KBM-7 (cell line): ENCODE measurements at places on chromosomes 2 and 18.

DNA sequence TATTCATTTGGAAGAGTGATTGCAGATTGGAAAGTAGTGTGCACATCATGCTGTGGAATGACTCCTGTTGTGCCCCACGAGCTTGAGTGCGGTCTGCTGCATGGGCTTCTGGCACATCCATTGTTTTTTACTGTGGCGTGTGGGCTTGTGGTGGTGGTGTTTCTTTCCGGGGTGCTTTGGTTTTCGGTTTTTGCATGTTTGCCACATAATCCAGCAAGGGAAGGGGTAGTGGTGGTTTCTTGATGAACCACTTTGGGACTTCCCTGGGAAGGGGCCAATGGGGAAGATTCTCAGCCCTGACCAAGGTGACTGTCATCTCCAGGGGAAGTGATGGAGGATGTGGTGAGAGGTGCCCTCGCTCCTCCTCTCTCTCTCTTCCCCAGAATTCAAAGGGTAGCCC is 57.0 kb downstream of the COA5 start:
- no peak for DNase-seq

DNA sequence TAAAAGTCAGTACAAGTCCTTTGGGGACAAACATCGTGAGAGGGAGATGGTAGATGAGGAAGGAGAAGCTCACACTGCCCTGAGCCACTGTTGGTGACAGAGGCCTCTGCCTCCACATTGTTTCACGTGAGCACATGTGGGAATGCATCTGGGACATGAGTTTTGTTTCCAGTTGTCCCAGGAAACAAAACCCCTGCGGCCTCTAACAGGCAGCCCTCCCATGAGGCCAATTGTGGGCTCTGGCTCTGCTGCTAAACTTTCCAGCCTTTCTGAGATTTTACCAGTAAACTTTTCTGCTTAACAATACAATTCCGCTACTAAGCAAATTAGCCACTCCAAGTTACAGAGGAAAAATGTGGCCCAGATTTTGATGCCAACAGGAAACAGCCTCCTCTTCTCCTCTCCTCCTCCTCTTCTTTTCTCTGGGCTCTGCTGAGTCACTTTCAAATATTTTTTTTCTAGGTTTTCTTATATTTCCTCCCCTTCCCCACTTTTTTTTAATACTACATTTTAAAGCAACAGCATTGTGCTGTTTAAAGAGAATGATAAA is 23.4 kb upstream of the LRRC30 start:
- DNase-seq: no peak

- peak; percentile 16 for DNase-seq
These were observed 48.0 kb downstream of the BCL2L11 start for GRCh38 chr2:111168528-111169239.

- DNase-seq: peak; percentile 93
These were observed 28.3 kb upstream of the NT5DC4 start for GRCh38 chr2:112692495-112692911.

DNA sequence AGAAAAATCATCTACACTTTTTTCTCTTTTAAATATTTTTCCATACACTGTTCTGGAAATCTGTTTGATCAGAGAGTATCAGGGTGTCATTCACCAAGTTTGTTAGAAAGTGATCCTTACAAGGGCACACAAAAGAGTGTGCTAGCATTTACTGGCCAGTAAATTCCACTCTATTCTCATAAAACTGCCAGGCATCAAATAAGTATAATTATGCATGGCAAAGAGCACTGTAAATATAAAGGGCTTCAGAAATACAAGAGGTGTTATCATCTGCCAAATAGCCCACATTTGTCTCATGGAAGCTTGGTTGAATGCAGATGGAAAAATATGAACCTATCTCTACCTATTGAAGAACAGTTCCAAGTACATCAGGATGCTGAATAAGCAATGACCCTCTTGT is 847.3 kb upstream of the ACVR2A start:
- no peak for DNase-seq

- DNase-seq: no peak
These were observed 505.7 kb downstream of the SPAG16 start for GRCh38 chr2:213789940-213790339.

DNA sequence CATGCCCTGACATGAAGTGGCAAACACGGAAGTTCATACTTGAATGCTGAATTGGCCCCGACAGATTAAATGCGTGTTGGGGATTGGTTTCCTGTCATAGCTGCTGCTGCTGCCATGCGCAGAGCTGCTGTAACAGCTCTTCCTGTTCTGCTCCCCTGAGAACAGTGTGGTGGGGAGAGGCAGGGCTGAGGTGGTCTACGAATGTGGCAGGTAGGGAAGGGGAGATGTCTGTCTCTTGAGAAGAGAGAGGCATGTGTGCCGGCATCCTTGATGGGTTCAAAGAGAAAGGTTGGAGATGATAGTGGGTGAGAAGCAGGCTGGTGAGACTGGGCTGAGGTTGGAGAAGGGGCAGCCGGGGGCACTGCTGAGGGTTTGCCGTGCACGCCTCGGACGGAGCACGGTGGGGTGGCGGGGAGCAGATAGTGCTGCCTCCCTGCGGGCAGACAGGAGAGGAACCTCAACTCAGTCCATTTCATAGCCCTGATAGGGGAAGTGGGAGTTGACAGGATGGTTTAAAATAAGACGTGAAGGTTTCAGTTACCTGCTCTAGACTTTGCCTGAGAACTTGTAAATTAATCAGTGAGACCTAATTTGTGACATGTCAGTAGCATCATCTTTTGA is 46.1 kb downstream of the TMEM185B start:
- peak; percentile 91 for DNase-seq

- no peak for DNase-seq
These were observed 181.4 kb downstream of the TMEM182 start for GRCh38 chr2:102943251-102943650.

- DNase-seq: no peak
These were observed 31.4 kb upstream of the ACKR3 start for GRCh38 chr2:236538242-236538641.

DNA sequence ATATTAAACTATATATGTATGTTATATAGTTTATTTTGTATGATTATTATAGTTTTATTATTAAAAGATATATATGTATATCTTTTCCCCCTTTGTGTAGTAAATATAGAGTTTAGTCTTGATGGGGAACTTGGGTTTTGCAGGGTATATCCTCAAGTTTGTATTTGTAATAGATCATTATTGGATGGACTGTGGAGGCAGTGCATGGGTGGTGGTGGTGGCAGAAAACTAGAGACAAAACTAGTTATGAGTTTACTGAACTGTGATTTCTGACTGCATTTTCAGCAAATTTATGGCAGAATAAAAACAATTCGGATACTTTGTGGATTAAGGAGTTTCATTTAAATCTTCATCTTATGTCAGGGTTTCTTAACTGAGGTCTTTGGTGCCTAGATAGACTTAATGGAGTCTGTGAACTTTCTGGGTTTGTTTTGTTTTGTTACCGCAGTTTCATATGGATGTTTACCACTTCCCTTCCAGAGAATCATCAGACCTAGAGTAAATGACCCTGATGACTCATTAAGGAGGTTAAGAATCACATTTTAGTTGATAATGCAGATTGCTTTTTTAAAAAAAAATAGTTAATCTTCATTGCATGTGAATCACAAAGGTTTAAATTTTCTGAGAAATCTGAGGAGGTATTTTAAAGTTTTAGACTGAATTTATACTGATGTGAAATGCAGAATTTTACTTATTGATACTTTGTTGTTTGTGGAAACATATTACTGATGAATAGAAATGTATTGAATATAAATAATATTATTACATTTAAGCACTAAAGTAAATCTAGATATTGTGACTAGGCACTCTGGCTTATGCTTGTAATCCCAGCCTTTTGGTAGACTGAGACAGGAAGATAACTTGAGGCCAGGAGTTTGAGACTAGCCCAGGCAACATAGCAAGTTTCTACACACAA is 14.5 kb downstream of the EPC2 start:
- peak; percentile 57 for DNase-seq

DNA sequence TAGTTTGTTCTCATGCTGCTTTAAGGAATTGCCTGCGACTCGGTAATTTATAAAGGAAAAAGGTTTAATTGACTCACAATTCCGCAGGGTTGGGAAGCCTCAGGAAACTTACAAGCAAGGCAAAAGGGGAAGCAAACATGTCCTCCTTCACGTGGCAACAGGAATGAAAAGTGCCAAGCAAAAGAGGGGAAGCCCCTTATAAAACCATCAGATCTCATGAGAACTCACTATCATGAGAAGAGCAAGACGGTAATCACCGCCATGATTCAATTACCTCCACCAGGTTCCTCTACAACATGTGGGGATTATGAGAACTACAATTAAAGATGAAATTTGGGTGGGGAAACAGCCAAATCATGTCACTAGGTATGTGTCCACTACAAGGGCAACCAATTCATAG is 53.9 kb downstream of the MAP4K3 start:
- peak; percentile 27 for DNase-seq

GRCh38 chr2:40751981-40752380 is 300.1 kb upstream of the SLC8A1 start:
- no peak for DNase-seq

- DNase-seq: no peak
These were observed 113.2 kb downstream of the TSN start for GRCh38 chr2:121868652-121869051.

- DNase-seq: no peak
These were observed 212.5 kb upstream of the TMEM200C start for GRCh38 chr18:6107794-6108193.

- DNase-seq: no peak
These were observed 1100.2 kb downstream of the CBLN2 start for GRCh38 chr18:71443706-71444480.

GRCh38 chr2:177326005-177326404 is 61.5 kb upstream of the NFE2L2 start:
- DNase-seq: no peak

DNA sequence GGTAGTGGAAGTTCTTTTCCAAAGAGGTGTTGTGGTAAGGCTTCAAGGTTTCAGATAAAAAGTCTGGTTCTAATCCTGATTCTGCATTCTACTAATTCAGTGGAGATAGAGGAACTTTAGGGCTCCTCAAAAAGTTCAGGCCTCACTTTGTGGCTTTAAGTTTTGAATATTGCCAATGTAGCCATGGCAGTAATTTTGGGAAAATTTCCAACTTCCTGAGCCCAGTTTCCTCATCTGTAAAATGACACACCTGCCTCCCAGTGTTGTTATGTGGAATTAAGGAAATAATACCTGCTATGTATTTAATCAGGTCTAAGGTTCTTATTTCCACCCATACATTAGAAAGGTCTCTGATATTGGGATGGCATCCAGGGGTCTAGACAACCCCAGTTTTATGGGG is 147.6 kb upstream of the ITGA6 start:
- DNase-seq: peak; percentile 31

DNA sequence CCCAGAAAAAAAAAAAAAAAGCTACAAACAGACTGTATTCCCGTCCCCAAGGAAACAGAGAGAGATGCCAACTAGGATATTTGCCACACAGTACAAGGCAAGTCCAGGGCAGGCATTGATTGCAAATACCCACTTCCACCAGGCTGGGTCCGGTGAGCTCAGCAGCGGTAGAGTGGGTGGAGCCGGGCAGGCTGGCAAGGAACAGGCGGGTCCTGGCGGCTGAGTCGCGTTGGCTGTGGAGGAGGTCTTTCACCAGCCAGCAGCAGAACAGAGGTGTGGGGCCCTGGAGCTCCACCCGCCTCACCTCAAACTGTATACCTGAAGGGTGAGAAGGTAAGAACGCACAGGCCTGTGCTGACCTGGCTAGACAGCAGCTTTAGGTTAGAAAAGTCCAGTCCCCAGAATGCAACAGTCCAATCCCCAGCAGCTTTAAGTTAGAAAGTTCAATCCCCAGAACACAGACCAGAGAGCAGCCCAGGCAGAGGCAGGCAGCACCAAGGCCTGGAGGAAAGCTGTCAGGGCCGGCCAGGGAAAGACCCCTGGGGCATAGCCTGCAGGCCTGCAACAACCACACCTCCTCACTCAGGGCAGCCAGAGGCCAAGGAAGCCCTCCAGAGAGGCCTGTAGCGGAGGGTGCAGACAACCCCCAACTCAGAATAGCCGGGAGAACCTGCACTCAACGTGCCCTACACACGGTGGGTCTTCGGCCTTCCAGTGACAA is 21.9 kb upstream of the MTERF4 start:
- DNase-seq: no peak

GRCh38 chr18:5444847-5445246 is 99.0 kb downstream of the EPB41L3 start:
- DNase-seq: no peak

DNA sequence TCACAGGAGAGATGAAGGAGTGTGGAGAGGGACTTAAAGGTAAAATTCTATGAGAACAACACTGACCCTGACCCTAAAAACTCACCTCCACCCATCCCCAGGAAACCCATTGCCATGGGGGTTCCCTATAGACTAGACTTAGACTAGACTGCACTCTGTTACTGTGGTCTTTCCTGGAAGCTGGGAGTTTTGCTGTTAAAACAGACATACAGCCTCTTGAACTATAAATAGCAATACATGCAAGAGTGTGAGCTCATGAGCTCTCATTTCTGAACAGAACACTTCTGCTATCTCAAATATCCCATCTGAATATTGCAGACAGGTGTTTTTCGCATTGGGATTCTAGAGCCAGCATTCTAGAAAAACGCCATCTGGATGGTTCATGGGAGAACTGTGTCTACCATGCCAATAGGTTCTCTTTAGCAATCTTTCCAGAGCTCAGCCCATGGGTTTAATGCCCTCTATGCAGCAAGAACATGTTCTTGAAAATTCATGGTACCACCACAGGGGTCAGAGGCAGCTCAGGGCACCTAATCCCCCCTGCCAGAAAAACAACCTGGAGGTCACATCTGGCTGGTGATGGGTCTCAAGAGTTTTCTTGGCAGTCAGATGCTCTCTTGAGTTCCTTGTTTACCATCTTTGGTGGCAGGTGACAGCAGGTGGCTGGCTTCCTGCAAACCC is 51.9 kb downstream of the SLC14A2 start:
- peak; percentile 31 for DNase-seq

GRCh38 chr2:201835066-201835465 is 28.7 kb downstream of the CDK15 start:
- no peak for DNase-seq

- no peak for DNase-seq
These were observed 98.1 kb downstream of the LRRC30 start for GRCh38 chr18:7329016-7329415.

DNA sequence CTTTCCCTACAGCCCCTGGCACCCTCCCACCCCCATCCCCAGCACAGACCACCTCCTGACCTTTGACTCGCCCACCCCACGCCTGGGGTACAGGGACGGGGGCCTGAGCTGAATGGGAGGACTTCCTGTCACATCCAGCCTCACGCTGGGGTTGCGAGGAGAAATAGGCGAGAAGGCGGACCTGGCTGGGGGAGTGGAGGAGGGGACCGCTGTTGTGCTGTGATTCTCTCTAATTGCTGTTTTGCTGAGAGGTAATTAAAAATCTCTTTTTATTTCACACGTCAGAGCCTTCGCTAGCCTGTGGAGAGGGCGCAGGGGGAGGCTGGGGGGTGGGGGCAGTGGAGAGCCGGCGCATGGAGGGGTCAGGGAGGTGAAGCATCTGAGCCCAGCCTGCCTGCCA is 9.7 kb upstream of the ECEL1 start:
- no peak for DNase-seq
